ENCODE measurements at places on chromosomes 6 and 20.

- DNase-seq: no peak
These were observed 70.1 kb upstream of the TENT5A start for GRCh38 chr6:81822568-81822967.

DNA sequence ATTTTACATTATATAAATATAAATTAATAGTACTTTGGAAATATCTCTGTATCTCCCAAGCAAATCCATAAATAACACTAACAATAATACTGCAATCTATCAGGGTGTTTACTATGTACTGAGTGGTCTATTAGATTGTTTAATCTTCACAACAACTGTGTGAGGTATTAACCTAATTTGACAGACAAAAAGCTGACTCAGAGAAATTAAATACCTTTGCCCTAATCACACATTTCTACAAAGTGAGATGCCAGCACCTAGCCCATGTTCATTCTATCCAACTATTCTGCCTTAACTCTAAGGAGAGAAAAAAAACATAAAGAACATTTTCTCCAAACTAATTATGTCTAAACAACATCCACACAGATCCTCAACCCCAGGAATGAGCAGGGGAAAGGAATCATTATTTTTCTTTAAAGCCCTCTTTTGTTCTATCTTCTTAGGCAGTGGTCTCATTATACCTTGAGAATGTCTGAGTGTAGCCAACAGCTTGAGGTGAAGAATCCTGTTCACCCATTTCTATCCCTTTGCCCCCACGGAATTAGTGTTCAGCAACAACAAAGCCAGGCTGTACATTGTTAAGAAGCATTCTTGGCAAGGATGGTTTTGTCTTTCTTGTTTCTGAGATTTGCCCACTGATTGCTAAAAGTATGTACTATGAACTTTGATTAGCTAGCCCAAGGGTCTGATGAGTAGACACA is 42.7 kb downstream of the PRL start:
- DNase-seq: no peak

- DNase-seq: peak; percentile 21
These were observed 26.2 kb upstream of the GATA5 start for GRCh38 chr20:62501801-62502495.

DNA sequence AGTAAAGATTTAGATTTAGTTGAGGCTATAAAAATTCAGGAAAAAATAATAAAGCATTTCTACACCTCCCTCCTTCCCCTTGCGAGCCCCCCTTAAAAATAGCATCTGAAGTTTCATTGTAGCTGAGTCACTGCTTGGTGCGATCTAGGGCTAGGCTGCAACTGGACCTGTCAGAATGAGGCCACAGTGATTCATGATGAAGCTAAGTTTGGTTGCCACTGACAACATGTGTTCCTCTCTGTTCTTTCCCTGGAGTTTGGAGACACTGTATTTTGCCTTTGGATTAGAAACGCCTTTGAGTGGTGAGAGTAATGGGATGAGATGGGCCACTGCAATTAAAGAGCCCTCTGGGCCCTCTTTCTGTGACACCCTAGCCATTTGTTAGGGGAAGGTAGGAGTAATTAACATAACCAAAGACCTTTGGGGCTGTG is 334.1 kb downstream of the NRN1 start:
- no peak for DNase-seq

GRCh38 chr6:119655124-119655523 is 305.6 kb upstream of the MAN1A1 start:
- DNase-seq: no peak

DNA sequence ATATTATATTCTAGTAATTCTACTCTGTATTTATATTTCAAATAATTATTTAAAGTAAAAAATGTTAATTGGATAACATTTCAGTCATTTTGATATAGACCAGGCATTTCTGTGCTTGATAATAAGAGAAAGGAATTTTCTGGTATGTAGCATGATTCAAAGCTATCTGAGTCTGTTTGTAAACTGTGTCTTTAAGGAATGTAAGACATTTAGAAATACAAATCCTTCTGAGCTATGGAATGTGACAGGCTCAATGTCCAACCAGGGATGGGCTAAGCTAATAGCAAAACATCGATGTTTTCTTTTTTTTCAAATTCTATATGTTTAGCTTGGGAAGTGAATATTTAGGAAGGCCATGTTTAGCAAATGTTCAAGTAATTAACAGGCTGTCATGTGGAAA is 41.5 kb upstream of the FAM83B start:
- no peak for DNase-seq

DNA sequence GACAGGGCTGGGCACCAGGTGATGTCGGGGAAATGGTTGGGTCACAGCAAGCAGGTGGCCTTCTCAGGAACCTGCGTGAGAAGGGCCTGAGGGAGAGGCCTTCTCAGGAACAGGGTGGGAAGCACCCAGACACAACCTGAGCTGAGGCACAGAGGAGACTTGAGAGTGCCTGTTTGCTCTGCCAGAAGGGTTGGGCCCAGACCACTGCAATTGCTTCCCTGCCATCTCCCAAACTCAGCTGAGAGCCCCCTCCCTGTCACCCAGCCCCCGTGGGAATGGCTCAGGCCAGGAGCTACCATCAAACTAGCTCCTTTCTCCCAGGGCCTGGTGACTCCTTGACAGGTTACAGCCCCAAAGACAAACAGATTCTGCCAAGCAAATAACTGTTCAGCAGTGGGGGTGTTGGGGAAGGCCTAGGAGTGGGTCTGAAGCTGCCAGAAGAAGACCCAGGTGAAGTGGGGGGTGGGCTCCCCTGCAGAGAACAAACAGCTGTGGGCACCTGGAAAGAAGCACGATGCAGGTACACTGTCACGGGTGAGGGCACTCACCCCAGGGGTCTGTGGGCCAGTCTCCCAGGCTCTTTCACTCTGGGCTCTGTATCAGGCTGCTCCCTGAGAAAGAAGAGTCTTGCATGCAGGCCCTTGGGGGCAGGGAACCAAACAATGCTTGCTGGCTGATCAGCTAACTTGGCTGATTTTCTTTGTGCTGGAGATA is 30.4 kb upstream of the SPDEF start:
- DNase-seq: no peak

- DNase-seq: no peak
These were observed 213.9 kb downstream of the KCNQ5 start for GRCh38 chr6:72835749-72836148.

DNA sequence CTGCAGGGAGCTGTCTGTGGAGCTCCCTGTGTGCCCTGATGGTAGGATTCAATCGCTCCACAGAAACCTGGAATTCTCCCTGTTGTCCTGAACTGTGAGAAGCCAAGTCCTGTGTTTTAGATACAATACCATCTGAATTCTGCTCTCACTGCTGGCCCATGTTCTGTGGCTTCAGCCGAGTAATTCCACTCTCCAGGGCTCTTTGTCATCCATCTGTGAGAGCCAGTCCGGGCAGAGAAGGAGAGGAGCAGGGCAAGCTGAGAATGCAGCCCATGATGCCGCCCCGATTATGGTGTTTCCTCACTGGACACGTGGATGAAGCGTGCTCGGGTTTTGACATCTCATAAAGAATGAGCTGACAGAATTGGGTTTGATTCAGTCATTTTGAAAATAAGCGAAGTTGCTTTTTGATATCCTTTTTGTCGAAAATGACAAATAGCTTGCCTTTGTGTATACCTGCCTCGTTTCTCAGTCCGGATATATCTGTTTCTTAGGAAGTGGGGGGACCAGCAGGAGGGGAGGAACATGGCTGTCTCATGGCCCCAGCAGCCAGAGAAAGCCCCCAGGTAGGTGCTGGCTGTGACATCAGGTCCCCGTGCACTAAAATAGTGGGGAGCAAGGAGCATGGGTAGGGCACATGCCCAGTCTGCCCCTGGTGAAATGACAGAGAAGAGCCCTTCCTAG is 8.2 kb upstream of the CD93 start:
- no peak for DNase-seq

DNA sequence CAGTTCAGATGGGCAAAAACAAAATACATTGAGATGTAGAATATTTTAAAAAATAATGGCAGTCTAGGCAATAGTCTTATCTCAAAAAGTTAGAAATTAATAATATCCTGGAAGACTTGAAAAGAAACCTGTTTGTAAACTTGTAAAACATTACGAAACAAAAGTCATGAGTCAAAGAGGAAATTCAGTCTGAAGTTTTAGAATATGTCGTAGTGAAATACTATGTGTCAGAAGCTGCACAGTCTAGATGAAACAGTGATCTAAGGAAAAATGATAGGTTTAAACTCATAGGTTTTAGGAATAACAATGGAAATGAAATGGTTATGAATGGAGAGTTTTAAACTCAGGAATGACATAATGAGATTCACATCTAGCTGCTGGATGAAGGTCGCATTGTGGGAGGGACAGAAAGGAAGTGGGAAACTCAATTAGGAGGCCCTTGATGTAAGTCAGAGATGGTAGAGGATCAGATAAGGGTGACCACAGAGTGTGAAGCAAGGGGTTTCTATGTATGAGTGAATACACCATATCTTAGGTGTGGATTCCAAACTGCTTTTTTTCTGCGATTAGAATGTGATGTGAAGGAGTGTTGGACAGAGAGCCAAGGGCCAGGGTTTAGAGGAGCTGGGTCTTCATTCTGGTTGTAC is 2.8 kb downstream of the SNRPB2 start:
- no peak for DNase-seq

DNA sequence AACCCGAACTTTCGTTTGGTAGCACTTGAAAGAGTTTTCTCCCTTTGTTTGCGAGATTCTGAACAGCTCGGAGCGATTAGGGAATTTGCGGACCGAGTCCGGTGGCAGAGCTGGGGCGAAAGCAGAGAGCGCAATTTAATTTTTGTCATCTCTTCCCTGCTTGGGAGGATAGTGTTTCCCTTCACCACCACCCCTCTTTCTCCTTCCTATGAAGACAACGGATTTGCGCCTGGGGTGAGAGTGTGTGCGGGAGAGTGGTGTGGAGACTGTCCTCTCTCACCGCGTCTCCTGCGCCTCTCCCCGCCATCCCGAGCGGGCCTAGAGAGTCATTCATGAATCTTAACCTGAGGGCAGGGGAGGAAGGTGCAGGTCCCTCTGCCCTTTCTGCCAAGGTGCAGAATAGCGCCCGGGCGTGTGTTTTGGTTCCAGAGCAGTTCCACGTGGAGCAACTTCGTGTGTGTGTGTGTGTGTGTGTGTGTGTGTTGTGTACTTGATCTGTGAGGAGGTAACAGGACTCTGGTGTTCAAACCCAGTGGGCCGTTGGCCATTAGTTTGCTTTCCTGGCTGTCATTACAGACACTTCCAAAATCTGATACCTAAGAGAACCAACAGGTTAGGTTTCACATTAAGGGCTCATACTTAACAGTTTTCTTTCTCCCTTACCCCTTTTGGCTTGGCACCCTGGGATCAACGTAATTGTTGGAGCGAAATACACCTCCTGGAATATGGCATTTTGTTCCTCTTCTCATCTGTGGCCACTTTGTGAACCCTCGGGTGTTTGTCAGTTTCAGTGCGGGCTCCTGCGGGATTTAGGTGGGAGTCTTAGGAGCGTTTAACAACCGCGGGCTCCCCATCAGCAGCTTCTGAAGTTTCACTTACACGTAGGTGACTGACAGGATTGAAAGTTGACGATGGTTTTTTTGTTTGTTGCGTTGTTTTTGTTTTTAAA is 1.8 kb downstream of the EYA4 start:
- DNase-seq: no peak

DNA sequence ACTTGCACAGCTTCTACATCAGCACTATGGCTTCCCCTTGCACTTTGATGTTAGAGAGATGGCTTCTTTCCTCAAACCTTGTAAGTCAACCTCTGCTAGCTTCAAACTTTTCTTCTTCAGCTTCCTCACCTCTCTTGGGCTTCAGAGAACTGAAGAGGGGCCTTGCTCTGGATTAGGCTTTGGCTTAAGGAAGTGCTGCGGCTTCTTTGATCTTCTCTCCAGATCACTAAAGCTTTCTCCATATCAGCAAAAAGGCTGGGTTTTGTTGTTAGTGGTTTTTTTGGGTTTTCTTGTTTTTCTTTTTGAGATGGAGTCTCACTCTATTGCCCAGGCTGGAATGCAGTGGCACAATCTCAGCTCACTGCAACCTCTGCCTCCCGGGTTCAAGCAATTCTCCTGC is 24.0 kb downstream of the CDK5RAP1 start:
- DNase-seq: no peak

DNA sequence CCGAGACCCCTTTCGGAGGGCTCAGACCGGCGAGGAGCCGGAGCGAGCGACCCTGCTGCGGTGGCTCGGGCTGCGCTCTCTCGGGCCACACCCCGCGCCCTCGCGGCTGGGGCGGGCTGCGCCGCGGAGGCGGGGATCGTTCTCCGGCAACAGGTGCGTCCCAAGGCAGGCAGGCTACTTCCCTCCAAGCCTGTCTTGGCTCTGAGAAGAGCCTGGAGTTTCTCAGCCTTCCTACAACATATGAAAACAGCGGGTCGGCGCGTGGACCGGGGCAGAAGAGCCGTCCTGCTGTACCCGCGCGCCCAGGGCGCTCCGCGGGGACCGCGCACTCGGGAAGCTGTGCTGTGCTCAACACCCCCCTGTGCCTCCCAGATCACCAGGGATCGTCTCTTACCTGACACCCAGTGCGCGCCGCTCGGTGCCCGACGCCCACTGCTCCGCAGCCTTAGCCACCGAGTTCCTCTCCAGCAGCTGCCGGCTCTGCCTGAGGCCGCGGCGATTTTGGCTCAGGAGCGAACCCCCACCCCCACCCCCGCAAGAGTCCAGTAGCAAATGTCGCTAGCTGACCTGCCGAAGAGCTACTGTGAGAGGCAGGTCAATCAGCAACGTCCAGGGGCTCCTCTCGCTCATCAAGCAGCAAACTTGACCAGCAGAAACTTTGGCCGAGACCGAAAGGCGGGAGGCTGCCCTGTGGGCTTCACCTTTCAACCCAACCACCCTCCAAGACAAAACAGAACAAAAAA is 3.7 kb upstream of the OLIG3 start:
- no peak for DNase-seq

DNA sequence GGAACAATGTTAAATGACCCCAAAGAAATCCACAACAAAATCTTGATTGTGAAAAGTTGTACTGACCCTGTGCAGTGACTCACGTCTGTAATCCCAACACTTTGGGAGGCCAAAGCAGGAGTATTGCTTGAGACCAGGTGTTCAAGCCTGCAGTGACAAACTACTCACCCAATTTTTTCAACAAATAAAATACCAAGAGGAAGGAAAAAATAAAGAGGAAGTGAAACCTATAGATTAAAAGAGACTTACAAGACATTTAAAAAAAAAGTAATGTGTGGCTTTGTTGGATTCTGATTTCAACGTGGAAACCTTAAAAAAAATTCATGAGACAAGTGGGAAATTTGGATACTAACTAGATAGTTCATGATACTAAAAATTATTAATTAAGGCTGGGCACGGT is 31.9 kb downstream of the GINS1 start:
- no peak for DNase-seq

DNA sequence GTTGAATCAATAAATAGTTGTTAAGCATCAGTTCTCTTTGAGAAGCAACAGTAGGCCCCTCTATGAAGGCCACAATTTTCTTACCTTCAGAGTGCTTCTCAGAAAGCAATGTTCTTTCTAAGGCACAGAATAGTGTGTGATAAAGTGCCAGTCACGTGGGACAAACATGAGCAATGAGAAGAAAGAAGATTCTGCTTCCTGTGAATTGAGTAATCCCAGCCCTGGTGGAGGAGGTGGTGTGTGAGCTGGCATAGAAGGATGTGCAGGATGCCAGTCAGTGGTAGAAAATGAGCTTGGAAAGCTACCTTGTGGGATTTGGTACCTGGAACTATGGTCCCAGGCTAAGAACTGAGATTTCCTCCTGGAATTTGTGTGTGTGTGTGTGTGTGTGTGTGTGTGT is 21.7 kb downstream of the KIZ start:
- no peak for DNase-seq

GRCh38 chr6:3911614-3912336 is 62.6 kb downstream of the FAM50B start:
- DNase-seq: no peak
